ENCODE measurements at places on chromosomes 1 and 21.

DNA sequence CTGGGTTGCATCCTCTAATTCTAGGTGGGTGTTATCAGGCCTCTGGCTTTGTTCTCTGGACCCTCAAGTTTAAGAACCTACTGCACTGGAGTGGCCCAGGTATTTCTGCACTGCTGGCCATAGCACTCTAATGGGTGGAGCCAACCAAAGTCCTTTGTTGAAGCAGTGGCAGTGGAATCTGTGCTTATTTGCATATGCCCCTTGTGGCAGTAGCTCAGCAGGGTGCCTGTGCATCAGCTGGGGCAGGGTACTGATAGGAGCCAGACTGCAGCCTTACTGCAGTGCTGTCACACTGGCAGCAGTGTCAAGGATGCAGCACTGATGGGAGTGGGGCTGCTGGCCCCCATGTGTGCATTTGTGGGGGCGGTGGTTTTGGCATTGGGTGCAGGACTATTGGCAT lies 660.6 kb downstream of the LRRIQ3 start:
- DNase-seq, result no peak

- DNase-seq, result no peak
Measured at GRCh38 chr1:229478852-229479251, 29.3 kb downstream of the NUP133 start.

- DNase-seq, result no peak
Measured at GRCh38 chr1:17004466-17005364, 7.0 kb downstream of the ATP13A2 start.

DNA sequence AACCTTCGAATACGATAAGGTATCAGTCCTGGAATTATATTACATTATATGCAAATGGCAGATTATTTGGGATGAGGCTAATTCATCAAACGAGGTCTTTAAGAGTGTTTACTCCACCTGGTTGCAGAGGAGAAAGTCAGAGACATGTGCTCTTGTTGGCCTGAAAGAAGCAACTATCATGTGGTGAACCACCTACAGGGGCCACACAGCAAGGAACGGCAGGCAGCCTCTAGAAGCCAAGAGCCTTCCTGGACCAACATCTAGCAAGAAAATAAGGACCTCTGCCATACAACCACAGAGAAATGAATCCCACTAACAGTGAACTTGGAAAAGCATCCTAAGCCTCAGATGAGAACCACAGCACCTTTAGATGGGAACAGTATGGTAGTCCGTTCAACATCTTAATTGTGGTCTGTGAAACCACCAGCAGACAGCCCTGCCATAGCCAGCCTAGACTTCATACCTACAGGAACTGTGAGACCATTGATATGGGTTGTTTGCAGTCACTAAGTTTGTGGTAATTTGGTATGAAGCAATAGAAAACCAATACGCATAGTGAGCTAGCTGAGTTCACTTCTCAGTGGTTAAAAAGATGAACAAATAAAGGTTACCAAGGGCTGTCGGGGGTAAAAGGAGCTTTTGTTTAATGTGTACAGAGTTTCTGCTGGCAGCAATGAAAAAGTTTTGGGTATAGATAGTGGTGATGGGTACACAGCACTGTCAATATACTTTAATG lies 345.7 kb upstream of the RUNX1 start:
- peak; percentile 35 for DNase-seq

- no peak for DNase-seq
Measured at GRCh38 chr1:223179280-223179679, 36.2 kb upstream of the TLR5 start.

DNA sequence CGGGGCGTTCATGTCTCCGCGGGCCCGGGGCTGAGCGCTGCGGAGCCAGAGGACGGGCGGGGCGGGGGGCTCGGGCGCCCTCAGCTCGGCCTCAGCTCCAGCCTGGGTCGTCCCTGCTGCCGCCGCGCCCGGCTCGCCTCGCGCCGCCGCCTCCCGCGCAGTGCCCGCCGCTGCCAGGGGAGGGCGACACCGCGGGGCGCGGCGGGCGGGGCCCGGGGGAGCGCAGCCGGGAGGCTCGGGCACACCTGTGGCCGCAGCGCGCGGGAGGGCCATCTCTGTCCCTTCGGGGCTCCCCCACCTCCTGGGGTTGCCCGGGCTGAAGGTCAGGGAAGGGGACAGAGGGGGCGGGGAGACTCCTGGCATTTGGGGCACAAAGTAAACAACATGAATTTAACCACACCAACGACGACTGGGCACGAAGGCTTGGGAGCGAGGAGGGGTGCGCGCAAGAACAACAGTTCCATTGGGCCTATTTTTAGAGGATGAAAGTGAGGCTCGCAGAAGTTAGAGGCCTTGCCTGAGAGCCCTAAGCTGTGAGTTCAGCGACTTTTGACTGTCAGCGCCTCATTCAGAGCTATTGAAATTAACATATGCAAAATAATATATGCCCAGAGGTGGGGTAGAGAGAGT lies at the start of gene FAM131C:
TSS of gene FAM131C (minus strand) at position 162 of the 630 bp plus-strand sequence. CDS start 209 bp downstream, outside the sequence.
- DNase-seq, result peak; percentile 56

- DNase-seq, result no peak
Measured at GRCh38 chr21:38878379-38879179, 72.8 kb downstream of the ETS2 start.

DNA sequence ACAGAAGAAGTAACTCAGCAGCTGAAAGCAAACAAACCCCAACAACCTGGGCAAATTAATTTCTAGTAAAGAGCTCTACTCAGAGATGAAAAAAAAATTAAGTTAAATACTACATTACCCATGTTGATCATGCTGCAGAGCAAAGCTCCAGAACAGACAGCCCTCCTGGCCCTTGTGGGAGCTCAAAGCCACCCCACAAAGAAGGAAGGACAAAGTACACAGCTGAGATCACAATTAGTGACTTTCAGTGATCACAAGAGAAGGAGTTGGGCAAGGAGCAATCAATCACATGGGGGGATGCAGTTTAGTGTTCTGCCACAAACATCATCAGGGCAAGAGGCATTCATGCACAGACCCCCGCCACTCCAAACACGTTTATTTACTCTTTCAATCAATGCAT lies 114.2 kb downstream of the DAB1 start:
- DNase-seq, result no peak

DNA sequence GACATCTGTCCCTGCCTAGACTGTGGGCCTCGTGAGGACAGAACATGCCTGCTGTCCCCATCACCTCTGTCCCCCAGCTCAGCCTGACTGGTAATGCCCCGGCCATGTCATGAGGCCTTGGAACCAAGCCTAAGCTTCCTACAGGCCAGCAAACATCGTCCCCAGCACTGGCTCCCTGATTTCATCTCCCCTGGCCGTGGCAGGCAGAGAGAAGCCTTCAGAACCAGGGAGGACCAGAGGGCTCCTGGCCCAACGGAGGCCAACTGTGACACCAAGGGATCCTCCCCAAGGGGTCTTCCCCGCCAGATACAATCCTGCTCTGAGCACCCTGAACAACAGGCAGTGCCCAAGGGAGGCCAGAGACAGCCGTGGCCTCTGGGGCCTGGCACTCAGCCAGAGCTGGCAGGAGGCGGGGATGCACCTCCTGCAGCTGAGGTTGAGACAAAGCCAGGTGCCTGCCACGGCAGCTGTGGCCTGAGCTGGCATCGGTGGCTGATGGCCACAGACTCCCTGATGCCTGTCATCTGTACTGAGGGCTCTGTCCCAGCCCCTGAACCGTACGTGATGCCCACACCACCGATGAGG lies 9.9 kb upstream of the NPHP4 start:
- no peak for DNase-seq

DNA sequence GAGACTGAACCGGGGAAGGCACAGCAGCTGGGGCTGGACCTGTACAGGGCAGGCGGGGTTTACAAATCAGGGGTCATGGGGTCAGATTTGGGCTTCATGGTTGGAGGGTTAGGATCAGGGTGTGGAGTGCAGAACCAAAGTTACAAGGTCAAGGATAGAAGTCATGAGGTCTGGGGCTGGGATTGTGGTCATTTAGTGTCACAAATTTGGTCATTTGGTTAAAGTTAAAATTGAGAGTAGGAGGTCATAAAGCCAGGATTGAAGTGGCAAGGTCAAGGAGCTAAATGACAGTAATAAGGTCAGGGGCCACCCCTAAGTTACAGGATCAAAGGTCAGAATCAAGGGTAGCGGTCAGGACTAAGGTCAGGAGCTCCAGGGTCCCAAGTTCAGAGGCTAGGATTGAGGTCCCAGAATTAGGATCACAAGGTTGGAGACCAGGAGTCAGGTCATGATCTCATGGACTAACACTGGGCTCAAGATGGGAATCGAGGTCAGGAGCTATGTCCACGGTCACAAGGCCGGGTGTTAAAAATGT lies 20.4 kb downstream of the SERINC2 start:
- no peak for DNase-seq

DNA sequence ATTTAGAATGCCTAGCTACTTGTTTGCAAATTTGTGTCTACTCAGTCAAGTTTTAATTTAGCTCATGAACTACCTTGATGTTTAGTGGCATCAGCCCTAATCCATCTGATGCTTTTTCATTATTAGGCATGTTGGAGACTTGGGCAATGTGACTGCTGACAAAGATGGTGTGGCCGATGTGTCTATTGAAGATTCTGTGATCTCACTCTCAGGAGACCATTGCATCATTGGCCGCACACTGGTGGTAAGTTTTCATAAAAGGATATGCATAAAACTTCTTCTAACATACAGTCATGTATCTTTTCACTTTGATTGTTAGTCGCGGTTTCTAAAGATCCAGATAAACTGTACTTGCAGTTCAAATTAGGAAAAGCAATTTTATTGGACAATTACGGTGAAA lies 7.6 kb downstream of the SOD1 start:
- DNase-seq, result no peak

GRCh38 chr1:194338241-194338948 lies 1152.0 kb upstream of the B3GALT2 start:
- DNase-seq, result no peak

- no peak for DNase-seq
Measured at GRCh38 chr1:30633294-30633693, 90.1 kb downstream of the MATN1 start.

GRCh38 chr1:54571326-54571725 lies 23.3 kb downstream of the ACOT11 start:
- no peak for DNase-seq

DNA sequence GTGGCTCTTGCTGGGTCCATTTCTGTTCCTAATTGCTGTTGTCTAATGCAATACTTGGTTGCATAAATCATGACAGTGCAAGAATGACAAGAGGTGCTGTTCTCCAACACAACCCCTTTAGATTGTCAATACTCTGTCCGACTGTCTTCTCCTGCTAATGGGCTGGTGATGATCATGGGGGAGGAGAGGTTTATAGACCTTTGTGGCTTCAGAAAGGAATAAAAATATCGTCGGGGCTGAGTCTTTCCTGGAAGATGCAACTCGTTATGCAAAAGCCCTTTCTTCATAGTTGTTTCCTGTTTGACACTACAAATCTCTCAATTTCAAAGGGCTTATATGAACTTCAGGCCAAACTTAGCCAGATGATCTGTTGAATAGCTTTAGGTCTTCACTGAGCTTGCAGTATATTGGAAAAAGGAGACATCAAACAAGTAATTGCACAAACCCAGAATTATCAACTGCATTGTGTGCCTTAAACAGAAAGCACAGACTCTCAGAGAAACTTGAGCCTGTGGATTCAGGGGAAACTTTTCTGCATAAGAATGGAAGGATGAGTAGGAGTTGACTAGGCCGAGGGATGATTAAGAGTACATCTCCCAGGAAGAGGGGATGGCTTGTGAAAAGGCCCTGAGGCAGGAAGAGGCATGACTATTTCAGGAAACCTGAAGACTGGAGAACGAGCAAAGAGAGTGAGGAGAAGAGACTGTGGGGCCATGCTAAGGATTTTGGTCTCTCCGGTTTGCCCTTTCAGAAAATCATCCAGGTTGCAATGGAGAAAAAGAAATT lies 107.6 kb downstream of the TSEN15 start:
- no peak for DNase-seq

DNA sequence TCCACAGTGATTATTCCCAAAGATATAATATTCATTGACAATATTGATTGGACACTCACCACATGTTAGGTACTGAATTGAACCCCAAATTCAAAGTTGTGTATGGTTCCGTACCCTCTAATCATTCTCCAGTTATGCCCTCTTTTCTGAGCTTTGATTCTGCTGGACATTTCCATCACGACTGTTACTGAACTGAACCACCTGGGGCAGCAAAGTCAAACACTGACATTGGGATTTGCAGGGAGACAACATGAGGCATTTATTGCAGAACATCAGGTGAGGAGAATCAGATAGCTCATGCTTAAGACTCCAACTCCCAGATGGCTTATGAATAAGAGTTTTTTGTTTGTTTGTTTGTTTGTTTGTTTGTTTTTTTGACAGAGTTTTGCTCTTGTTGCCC lies 420.9 kb downstream of the DISC1 start:
- no peak for DNase-seq

DNA sequence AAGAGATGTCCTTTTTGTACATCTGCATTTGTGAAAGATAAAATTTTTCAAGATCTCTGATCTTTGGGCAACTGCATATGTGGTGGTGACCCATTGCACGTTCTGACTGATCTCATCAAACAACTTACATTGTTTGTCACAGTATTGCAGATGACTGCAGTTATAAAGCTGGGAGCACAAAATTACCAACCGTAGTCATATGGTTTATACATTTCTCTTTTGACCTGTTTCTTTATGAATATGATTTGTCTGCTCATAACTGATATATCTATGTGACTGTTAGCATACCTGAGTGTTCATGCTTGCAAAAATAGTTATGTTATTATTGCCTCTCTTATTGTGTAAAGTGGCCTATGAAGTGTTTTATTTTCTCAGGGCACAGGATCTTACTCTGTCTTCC lies 43.7 kb upstream of the HMCN1 start:
- DNase-seq, result no peak

- DNase-seq, result no peak
Measured at GRCh38 chr1:35623832-35624231, 17.5 kb downstream of the PSMB2 start.

GRCh38 chr1:230940848-230941247 lies 37.8 kb downstream of the TTC13 start:
- DNase-seq, result no peak

DNA sequence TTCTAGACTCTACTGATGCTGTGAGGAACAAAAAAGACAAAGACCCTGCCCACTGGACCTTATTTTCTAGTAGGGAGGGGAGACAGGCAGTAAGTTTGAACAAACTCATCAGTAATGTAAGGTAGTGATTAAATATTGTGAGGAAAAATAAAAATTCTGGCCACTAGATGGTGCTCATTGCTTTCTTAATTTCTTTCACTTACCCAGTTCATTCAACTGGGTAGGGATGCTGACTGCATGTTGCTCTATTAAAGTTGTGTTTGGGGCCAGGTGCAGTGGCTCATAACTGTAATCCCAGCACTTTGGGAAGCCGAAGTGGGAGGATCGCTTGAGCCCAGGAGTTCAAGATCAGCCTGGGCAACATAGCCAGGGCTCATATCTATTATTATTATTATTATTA lies 6.3 kb upstream of the KYAT3 start:
- DNase-seq, result no peak

DNA sequence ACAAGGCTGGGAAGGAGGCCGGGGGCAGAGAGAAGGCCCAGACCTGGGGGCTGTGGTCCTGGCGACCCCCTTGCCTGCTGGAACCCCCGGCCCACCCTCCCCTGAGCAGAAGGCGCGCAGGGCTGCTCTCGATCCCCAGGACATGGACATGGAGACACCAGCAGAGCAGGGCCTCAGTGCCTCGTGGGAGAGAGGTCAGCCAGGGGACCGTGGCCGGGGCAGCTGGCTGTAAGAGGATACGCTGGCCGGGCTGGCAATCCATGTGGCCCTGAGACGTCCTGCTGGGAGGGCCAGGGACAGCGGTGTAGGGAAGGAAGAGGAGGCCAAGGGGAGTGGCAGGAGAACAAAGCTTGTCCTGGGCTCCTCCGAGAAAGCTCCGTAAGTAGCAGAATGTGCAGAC lies 132.2 kb downstream of the CASZ1 start:
- no peak for DNase-seq

GRCh38 chr1:170910273-170910672 lies 25.1 kb upstream of the MROH9 start:
- no peak for DNase-seq
